Nucleus accumbens (tissue), 56 donors: ENCODE measurements at places on chromosomes 5 and 9.

DNA sequence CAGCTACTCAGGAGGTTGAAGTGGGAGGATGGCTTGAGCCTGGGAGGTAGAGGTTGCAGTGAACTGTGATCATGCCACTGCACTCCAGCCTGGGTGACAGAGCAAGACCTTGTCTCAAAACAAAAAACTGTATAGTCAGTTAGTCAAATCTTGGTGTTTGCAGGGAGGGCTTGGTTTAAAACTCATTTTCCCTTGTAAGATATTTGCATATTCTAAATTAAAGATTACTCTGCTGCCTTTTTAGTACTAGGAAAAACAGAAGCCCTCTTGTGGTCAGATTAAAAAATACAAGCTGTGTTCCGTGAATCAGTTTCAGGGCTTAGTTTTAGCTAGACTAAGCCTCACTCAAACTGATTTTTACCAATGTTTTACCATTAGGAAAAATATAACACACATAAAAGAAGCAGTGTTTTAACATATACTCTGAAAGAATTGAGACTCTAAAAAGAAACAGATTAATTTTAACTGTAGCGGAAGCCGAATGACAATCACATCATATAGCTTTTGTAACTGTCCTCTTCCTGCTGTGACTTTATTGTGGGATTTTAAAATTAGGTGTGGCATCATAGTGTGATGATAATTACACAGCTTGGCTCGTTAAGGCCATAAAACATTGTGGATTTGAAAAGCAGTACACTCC is 84.9 kb upstream of the BASP1 start:
- DNase-seq, result no peak

- no peak for DNase-seq
Measured at GRCh38 chr9:27165670-27166069, 56.6 kb downstream of the TEK start.

- no peak for DNase-seq
Measured at GRCh38 chr9:125066839-125067619, 76.3 kb downstream of the SCAI start.

DNA sequence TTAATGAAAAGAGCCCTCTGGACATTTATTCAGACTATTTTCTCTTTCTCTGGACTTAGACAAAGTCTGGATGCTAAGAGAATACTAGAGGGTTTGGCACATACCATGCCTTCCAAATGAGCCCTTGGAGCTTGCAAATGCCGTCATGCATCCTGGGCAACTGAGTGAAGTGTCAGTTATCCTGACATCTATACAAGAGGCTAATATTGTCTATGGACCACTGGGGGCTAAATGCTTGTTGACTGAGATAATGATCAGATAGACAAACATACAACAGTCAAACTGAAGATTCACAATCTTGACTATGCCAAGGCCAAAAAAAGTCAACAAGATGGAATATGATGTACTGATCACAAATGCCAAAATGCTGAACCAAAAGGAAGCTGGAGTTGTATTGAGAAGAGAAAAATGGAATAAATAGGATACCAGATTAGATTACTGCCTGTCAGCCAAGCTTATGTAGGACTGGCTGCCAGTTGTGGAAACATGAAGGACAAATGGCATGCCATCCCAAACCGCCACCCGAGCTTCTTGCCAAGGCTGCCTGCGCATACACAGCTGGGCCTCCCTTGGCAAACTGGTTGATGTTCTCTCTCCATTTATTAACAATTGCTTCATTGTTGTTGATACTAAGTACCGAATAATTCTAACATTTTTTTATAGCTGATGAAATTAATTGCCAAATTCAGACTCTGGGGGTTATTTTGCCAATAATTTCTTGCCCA is 240.1 kb upstream of the GRAMD2B start:
- DNase-seq, result peak; percentile 76

DNA sequence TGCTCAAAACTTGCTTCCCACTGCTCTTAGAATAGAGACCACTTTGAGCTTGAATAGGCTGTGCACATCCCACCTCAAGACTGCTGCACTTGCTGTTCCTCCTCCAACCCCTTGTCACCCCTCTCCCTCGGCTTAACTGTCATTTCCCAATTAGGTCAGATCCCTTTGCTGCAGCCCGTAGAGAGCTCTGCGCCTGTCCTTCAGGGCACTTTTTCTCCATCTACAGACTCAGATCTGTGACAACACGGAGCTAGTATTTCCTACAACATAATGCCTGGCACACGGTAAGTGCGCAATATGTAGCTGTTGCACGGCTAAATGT is 485 bp upstream of the HABP4 start:
- no peak for DNase-seq

DNA sequence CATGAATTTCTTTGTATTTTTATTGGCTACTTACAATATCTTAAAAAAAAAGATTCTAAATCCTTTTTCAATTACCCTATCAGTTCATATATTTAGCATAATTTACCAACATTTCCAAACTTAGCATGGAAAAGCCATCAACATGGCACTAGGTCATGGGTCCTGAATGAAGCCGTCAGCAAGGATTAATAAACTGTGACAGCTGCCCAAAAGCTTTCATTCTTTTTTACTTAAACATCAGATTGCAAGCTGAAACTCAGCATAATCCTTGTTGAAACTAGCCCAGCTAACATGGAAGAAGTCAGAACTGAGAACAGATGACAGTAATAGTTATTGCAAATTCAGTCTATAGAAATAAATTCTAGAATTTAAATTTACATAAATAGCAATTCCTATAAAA is 209.8 kb downstream of the ADAMTS6 start:
- no peak for DNase-seq

DNA sequence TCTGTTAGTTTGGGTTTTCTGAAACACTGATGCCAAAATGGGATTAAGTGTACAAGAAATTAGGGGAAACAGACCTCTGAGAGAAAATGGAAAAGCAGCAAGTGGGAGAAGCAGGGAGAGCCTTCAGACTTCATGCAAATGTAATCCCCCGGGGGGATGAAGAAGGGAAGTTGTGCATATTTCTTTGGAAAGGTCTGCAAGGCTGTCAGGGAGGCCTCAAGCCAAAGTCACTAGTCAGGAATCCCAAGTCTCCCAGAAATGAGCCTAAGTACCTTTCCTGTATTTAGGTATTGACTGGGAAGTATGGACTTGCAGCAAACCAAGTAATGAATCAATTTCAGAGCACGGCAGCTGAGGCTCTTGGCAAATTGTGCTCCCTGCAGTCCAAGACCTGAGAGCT is 2.2 kb downstream of the FTMT start:
- DNase-seq, result no peak

DNA sequence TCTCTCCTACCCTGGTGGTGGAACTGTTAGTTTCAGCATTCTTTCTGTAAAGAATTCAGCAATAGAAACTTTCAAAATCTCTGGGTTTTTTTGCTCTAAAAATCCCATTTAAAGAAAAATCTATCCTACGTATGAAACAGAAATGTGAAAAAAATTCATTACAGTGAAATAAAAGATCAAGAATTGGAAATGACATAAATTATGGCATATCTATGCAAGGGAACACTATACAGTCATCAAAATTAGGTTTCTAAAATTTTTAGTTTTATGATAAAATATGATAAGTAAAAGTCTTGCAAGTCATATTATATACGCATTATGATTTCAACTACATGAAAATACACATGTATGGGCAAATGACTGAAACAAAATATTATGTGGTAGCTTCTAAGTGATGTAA is 342.6 kb downstream of the CETN3 start:
- DNase-seq, result no peak

DNA sequence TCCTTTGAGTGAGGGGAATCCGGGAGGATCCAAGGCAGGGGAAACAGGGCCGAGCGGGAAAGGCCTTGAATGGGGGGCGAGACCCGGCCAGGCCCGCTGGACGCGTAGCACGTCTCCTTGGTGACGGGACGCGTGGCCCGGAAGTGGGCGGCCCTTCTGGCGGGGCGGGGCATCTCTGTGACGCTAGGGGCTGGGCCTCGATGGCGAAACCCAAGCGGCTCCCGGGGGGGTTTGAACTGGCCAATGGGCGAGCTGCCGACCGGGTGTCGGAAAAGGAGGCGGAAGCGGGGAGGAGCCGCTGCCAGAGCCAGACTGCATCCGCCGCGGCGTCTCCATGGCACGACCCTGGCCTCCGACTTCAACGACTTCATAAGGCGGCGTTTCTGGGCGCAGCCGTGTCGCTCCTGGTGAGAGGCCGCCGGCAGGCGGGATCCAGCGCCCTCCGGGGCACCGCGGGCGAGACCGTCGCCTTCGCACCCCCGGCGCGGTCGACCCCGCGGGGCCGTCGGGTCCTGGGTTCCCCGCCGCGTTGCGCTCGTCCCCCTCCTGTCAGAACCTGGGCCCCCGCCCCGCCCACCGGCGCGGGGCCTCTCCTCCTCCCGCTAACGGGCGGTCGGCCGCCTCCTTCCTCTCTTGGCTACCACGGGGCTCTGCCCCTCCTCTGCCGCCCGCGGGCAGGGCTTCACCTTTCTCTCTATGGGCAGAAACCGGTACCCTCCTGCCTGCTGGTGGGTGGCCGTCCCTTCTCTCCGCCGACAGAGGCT is at the start of gene ODF2:
TSS of gene ODF2 (plus strand) at position 158 of the 764 bp plus-strand sequence. CDS start at position 244, 86 bp downstream.
- DNase-seq, result peak; percentile 95
